CD4-positive, alpha-beta T cell treated with Interleukin-1 beta for 1 hour (primary cell): ENCODE measurements at places on chromosomes 3 and 15.

DNA sequence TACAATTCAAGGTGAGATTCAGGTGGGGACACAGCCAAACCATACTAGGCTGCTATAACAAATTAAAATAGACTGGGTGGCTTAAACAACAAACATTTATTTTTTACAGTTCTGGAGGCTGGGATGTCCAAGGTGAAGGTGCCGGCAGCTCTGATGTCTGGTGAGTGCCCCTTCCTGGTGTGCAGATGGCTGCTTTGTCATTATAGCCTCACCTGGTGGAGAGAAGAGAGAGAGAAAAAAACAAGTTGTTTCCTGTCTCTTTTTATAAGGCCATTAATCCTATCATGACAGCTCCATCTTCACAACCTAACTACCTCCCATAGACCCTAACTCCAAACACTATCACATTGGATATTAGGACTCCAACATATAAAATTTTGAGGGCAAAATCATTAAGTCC is 279.7 kb downstream of the ZIC1 start:
- no peak for DNase-seq

DNA sequence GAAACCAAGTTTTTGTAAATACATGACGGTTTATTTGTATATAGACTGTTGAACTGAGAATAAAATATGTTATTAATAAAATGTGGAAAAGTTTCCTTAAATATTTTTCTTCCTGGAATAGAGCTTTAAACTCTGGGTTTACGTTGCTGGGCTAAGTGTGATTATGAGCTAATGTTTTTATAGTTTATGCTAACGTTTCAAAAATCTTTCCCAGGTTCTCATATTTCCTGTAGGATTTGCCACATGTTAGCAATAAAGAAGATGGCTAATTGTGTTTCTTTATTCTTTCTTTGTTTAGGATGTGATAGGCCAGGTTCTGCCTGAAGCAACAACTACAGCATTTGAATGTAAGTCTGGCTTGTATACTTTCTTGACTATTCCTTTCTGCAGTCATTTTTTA is 7.2 kb downstream of the MAP2K5 start:
- DNase-seq = no peak

GRCh38 chr15:87343966-87344365 is 912.6 kb downstream of the NTRK3 start:
- DNase-seq = no peak

- DNase-seq = no peak
These were observed 58.6 kb downstream of the SPSB4 start for GRCh38 chr3:141109751-141110150.

GRCh38 chr15:89192766-89193165 is 28.6 kb downstream of the RLBP1 start:
- no peak for DNase-seq

- DNase-seq = no peak
These were observed 41.7 kb downstream of the OXSM start for GRCh38 chr3:25831578-25831977.

DNA sequence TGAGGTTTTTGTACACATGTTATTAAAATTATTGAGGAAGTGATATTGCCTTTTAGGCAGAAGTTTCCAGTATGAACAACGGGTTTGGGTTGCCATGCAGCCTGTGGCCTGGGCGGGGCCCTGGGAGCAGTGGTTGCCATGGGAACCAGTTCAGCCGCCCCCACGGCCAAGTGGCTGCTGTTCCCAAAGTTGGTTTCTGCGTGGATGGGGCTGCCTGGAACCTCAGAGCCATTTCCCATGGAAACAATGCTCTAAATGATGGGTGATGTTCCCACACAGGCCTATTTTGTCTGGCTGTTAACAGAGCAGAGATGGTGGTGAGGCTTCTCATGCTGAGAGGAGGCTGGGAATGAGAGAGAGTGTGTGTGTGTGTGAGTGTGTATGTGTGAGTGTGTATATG is 19.5 kb downstream of the MRAS start:
- DNase-seq = peak; percentile 68

DNA sequence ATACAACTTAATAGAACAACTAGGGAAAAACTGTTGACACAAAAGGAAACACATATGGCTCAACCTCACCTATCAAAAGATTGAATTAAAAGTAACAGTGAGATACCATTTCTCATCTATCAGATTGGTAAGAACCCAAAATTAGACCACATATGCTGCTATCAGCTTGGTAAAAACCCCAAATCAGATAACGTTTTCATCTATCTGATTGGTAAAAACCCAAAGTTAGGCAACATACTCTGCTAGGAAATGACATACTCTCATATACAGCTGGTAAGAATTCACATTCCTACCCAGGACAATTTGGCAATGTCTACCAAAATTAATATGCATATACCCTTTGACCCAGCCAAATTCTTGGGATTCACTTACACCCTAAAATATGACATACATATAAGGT is 26.3 kb downstream of the NRG4 start:
- DNase-seq = no peak

GRCh38 chr3:115877615-115877899 is 254.2 kb downstream of the GAP43 start:
- no peak for DNase-seq

DNA sequence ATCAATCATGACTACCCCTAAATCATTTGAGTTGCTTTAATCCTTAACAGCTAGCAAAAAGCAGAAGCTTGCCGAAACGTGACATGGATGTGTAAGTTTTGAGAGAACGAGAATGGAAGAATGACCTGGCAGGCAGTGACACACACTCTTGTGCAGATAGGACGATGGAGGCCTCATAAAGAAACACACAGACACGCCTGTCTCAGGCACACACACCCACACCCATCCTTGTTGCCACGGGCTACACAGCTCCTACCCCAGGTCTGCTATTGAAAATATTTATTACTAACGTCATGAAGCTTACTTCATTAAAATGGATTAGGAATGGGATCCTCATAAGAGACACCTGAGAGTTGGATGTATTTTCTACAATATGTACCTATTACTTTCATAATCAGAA is 8.5 kb downstream of the MYO5C start:
- no peak for DNase-seq

DNA sequence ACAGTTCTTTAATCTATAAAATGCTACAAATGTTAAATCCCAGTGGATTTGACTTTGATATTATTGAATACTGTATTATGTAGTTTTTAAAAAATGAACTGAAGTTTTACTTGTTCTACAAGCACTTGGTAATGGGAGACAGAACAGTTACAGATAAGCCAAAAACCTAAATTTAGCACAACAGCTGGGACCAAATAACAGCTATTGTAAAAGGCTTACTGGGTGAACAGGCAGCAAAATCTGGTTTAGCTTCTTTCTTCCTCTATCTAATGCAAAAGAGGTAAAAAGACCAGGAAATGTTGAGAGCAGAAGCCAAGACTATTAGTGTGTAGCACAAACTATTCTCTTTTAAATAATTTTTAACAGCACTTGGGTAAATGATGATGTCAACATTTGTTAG is 1.6 kb upstream of the ATOSA start:
- no peak for DNase-seq

- no peak for DNase-seq
These were observed 3.8 kb downstream of the RBP2 start for GRCh38 chr3:139472380-139473010.

- DNase-seq = no peak
These were observed 416.2 kb downstream of the IGSF11 start for GRCh38 chr3:118618247-118619040.

GRCh38 chr3:115975796-115976195 is 352.5 kb downstream of the GAP43 start:
- DNase-seq = no peak

GRCh38 chr3:175980486-175981090 is 1121.5 kb downstream of the NAALADL2 start:
- DNase-seq = no peak

- peak; percentile 59 for DNase-seq
These were observed 56.1 kb downstream of the TAFA4 start for GRCh38 chr3:68876112-68876713.

DNA sequence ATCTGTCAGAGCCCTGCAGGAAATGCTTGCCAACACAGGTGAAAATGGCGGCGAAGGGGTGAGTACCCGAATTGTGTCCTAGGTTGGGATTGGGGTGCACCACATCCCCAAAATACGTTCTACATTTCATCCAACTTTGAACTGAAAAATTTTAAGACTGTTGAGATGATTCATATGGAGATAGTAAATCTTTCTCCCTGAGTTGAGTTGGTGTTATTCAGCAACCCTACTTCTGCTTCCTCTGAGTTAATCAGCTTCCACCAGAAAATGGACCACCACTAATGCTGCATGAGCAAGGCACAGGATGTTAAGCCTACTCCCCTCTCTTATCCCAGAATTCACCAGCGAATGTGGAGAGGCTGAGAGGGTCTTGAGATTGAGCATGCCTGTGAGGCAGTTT is 192.9 kb downstream of the RYR3 start:
- no peak for DNase-seq

DNA sequence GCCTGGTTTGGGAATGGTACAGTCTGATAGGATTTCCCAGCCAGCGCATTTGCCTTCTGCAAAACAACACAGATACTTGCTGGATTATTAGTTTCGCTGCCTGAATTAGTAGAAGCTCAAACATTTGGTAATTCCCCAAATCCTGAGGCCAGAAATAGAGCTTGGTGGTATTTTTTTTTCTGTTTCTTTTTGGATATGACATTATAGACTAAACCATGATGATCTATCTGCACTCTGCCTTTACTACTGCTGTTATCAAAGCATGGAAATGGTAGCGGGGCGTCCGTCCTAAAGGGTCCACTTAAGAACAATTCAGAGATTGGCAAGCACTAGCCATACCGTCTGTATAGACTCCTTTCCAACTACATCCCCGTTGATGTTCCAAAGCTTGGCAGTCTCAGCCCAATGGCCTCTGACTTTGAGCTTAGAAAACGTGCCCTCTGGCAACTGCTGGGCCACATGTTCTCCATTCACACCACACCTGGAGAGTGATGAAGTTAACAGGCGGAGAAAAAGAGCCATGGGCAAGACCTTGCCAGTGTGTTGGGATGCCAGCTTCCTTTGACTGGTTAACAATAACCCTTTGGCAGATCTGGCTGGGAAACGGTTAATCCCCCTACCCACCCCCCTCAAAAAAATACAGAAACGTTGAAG is 241.0 kb upstream of the NR2F2 start:
- no peak for DNase-seq

- DNase-seq = no peak
These were observed 93.9 kb upstream of the VGLL3 start for GRCh38 chr3:87084868-87085267.

DNA sequence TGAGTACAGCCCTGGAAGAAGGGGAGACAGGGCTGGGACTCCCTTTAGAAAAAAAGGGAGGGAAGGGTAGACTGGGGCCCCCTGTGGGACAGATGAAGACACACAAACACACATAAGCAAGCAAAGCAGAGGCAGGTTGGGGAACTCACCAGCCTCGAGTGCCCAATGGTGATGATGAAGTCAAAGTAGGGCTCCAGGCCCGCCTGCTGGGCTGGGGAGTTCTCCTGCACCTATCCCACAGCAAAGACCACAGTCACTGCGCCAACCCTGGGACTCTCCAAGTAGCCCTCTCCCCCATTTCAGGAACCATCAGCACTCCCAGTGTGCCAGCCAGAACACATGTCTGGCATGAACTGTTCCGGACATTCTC is 4.1 kb downstream of the GORASP1 start:
- DNase-seq = no peak

DNA sequence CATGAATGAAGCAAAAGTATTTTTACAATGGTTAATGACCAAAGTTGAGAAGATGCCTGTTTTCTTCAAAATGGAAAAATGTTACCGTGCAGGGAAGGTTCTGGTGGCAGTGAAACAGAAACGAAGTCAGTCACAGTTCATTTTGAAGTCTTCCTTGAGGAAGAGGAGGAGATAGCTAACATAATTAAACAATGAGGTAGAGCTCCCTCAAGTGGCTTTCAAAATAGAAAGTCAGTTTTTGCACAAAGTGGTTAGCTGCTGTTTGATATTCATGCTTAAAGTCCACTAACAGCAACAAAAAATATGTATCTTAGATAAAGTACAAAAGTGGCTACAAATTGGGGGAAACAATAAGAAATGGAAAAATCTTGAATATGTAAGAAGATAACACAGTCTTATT is 87.3 kb downstream of the TFG start:
- DNase-seq = no peak

DNA sequence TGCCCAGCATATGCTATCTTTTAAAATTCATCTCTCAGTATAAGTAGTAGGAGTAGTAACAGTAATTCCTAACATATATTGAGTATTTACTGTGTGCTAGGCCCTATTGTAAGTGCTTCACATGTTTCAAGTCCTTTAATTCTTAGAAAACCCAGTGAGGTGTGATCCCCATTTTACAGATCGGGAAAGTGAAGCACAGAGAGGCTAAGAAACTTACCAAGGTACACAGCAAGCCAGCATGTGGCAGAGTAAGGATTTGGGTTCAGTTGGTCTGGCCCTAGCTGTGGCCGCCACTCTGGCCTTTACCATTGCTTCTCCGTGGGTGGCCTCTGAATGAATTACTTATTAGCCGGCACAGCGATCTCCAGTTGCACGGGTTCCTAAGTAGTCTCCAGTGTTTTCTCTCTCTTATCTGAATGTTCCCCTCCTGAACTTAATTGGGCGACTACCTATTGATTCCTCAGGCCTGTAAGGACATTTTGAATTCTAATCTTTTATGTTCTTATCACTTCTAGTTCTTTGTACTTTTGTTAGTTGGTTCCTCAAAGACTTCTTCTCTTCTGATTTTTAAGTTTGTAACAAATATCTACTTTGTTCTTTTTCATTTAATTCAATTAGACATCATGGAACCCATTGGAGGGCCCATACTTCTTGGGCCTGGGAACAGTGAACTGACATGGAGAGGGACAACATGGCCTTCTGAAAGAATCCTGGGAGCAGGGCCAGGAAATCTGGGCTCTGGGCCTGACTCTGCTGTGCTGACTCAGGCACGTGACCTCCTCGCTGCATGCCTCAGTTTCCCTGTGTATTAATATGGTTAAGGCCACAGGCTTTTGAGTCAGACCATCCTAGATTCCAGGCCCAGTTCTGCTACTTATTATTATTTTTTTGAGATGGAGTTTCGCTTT is 11.6 kb downstream of the CLCN2 start:
- no peak for DNase-seq

- DNase-seq = peak; percentile 58
These were observed at the start of gene USP13 for GRCh38 chr3:179652447-179653095. USP13 (plus strand) TSS chr3:179653040; CDS start chr3:179653226, 186 bp downstream.

- DNase-seq = no peak
These were observed 569.6 kb downstream of the NTRK3 start for GRCh38 chr15:87686841-87687522.

DNA sequence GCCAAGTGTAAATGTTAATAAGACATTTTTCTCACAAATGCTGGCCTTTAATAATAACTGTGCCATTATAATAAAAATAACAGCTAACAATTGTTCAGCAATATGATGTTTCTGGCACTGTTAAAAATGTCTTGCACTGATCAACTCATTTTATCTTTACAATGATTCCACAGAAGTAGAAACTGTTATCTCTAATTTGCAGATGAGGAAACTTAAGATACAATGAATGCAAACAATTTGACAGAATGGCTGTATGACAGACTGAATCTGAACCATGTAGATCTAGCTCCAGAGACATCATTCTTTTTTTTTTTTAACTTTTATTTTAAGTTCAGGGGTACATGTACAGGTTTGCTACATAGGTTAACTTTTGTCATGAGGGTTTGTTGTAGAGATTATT is 755.0 kb downstream of the TBL1XR1 start:
- no peak for DNase-seq

- DNase-seq = no peak
These were observed 12.9 kb upstream of the CCDC80 start for GRCh38 chr3:112653881-112654300.
